ENCODE measurements at places on chromosomes 4 and X.

DNA sequence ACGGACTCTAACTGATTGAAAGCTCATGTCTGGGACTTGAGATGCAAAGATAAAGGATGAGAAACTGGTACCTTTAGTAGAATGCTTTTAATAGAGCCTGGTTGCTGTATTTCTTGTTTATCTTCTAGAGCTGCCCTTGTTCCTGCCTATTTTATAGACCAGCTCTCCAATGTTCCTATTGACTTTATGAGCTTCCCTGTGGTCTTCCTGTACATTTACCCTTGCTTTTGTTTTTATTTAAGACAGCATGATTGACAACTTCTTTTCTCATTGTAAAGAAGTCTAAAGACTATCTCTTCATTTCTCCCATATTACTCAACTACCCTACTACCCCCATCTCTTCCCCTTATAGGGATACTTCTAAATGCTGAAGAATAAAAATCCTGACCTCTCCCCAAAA, 174.7 kb downstream of the UGT8 start:
- DNase-seq, result no peak

DNA sequence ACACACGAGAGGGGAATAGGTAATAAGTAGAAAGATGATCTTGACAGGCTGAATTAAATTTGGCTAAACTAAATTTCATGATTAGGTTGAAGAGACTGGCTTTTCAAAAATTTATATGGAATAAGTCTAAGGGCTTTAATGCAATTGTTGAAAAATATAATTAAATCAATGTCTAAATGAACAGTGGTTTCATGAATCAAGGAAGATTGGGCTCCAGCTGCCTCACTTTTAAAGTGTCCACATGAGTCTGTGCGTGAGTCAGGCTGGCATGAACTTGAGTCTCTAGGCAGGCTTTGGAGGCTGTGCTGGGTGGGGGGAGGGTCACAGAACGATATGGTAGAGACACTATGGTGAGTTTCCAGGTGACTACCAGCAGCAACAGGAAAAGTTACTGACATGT, 111.9 kb downstream of the SORBS2 start:
- no peak for DNase-seq

DNA sequence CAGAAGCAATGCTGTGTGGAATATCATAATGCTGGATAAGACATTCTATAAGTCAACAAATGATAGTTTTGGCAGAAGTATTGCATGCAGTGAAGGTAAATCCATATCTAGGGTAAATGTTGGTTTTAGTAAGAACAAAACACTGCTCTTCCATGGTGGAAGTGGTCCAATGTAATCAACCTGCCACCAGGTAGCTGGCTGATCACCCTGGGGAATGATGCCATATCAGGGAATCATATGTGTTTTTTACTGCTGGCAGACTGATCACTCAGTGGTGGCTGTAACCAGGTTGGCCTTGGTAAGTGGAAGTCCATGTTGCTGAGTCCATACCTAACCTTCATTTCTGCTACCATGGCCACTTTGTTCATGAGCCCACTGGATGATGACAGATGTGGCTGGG, 74.0 kb upstream of the CENPE start:
- DNase-seq, result no peak

GRCh38 chr4:30256116-30256832, 463.9 kb upstream of the PCDH7 start:
- DNase-seq, result peak; percentile 6

DNA sequence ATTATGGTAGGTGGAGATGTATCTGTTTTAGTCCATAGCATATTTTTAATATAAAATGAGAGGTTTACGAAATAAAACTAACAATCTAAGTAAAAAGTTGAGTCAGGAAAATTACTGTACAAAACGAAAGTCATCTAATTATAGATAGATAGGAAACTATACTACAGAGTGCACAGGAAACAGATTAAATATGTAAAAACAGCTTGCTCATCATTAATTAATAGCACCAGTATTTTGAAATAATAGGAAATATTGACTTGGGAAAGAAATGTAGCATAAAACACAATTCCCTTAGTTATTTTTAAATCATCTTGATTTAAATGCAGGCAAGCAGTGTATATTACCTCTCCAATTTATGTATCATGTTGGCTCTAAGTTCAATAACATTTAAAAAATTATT, 227.9 kb downstream of the GPM6A start:
- DNase-seq, result no peak

DNA sequence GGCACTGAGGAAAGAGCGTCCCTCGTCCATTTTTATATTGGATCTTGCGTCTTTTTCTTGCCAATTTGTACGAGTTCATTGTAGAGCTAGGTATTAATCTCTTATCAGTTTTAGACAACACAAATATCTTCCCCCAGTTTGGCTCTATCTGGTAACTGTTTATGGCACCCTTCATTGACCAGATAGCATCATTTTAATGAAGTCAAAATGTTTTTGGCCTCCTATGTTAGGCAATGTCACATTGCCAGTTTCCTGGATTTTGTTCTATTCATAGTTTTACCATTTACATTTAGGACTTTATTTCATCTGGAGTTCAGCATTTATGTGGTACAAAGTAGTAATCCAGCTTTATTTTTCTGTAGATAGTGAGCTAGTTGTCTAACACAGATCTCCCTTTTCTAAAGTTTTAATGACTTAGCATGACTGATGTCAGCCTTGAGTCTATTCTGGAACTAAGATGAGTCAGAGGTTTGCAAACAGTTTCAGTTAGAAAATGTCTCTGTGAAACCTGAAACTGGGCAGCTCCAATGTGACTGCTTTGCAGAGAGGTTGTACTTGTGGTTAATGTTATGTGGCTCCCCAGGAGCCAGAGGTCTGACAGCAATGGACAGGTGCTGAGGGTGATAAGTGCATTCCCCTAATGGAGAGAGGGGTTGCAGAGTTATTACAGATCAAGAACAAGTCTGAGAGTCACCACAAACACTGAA, 5.3 kb upstream of the STBD1 start:
- no peak for DNase-seq

- no peak for DNase-seq
These were observed 35.7 kb downstream of the CASK start for GRCh38 chrX:41887691-41888090.

- DNase-seq, result no peak
These were observed 375.1 kb downstream of the SH3BGRL start for GRCh38 chrX:81577028-81577427.

DNA sequence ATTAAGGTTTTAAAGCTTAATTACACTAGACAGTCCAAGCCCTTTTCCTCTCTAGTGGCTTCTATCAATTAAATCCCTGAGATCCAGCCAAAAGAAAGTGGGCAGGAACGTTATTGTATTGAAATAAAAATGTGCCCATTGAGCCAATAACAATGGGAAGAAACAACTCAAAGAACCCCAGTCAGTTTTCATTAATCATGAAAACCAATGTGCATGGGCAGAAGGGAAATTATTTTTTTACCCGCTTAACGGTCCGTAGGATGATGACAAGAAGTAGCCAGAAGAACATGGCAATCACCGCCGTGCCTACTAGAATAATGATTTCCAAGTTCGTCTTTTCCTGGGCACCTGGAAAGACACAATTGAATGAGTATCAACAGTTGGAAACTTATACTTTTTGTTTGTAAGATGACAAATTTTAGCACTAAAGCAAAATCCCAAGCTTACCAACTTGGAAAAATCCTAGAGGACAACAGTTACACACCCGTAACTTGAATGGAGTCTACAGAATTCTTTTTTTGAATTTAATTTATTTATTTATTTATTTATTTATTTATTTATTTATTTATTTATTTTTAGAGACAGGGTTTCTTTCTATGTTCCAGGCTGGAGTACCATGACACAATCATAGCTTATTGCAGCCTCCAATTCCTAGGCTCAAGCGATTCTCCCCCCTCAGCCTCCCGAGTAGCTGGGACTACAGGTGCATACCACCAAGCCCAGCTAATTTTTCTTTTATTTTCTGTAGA, 26.8 kb downstream of the KDR start:
- DNase-seq, result no peak

DNA sequence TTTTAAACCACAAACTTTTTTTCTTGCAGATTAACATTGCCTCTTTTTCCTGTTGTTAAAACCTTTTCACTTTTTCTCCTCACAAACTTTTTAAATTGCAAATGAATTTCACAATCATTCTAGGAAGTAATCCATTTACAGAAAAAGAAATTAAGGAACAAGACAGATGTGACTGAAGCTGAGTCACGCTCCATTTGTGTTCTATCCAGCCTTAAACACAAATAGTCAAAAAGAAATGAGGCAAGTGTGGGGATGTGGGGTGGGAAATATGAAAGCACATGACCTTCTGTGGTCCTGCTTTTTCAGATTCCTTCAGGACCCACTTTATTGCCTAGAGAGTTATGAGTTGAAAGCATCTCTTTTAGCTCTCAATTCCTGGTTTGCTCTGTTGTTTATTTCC, 197.0 kb downstream of the ADGRL3 start:
- no peak for DNase-seq

GRCh38 chr4:162162672-162163071, 1.1 kb downstream of the FSTL5 start:
- DNase-seq, result no peak

DNA sequence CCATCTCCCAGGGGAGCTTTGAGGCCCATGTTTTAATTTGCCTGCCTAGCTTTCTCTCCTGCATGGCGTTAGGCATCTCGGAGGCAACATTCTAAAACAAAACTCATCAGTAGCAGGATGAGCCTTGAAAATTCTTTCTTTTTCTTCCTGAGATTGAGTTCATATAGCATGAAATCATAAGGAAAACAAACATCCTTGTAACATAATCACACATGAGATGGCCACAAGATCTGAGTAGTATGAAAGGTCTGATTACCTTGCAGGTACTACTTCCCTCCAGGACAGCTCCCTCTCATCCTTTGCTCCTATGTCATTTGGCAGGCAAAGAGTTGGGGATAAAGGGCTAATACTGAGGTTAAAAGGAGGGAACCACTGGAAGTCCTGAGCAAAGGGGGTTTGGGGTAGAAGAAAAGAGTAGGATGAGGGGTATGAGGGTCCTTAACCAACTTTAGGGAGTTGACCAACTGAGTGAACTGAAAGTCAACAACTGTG, 37.5 kb upstream of the CXCL8 start:
- no peak for DNase-seq

- DNase-seq, result no peak
These were observed 80.0 kb downstream of the ARSJ start for GRCh38 chr4:113899271-113900070.

GRCh38 chr4:61210186-61210939, 10.2 kb downstream of the ADGRL3 start:
- no peak for DNase-seq

DNA sequence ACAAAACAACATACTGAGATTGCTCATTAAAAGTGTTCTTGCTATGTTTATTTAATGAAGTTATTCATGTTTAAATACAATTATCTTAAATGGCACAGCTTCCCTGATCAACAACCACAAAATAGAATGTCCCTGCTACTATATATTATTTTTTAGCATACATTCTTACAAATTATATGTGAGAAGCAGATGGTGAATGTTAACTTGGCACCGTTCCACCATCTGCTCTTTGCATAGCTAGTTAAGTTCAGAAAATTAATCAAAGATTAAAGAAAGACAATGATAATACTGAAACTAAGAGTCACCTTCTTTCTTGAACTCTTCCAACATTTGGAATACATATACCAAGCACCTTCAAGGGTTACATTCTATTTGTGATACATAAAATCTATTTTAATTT, 94.2 kb downstream of the PPP3CA start:
- peak; percentile 58 for DNase-seq

- DNase-seq, result no peak
These were observed 68.3 kb upstream of the RBPJ start for GRCh38 chr4:26252349-26253025.

DNA sequence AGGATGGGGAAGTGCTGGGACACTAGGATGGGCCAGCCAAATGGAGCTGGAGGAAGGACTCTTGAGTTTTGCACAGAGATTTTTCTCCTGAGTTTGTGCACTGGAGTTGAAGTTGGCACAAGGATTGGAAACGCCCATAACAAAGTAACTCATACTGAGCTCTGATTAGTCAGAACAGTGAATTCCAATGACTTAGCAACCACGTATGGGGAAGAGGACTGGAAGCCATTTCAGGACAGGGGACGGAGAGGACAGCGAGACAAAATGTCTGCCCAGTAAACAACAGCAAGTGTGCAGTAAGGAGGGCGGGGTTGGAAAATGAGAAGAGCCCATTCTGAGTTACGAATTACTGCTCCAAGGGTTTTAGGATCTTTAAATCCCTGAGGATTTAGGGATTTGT, 5.9 kb downstream of the RIPPLY1 start:
- no peak for DNase-seq

- DNase-seq, result no peak
These were observed 305.4 kb upstream of the NDST4 start for GRCh38 chr4:115418635-115419396.

DNA sequence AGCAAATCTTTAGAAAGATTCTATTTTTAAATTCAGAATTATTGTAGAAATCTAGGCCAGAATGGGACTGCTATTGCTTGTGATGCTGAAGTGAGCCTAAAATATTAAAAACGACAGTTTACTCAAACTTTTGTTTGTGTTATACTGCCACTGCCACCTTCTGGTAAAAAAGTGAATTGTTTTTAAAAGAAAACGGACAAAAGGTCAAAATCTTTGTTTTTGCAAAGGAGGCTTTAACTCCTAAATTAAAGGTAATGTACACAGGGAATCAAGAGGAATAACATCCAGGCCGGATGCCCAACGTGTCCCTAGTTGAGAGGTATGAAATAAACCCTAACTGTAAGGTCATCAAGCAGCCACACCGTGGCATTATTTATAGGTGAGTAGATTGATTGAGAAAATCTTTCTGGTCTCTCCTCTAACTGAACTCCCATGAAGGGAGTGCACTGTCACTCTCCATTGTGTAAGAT, 338.3 kb upstream of the GALNT7 start:
- peak; percentile 8 for DNase-seq

GRCh38 chr4:25162566-25162965, 2.3 kb upstream of the SEPSECS start:
- no peak for DNase-seq

- DNase-seq, result no peak
These were observed 678.3 kb upstream of the NR3C2 start for GRCh38 chr4:149120331-149121022.

GRCh38 chr4:10333942-10334341, 123.3 kb downstream of the ZNF518B start:
- DNase-seq, result no peak

GRCh38 chr4:163701916-163702315, 207.4 kb downstream of the TMA16 start:
- DNase-seq, result no peak

- DNase-seq, result no peak
These were observed 582.4 kb downstream of the FAM133A start for GRCh38 chrX:94256396-94256795.

DNA sequence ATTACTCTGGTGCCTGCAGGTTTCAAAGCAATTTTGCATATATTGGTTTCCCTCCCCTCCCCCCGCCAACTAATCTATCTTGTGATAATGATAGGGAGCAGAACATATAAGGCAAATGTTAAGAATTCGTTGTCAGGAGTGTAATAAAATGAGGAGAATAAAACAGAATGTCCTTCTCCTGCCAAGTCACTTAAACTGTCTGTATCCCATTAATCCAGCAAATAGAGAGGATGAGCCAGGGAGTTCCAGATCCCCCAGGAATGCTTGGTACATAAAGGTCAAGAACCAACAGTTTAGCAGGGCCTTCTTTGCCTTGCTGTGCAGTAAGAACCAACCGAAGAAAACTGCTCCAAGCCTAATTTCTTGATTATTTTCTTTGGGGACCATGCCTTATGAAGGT, 141.4 kb downstream of the AMELX start:
- no peak for DNase-seq
